Fibroblast of the aortic adventitia (primary cell): ENCODE measurements at places on chromosomes 7 and 10. TPM values are rescaled to one million over a fixed set of nuclear protein-coding genes. Genes with fewer than 3 reads are reported as not detected.
A peak's percentile ranks its signal among the peaks of the same experiment; 100 is the strongest.

- DNase-seq: no peak
Observed at GRCh38 chr10:86659721-86660453, 5.5 kb downstream of the OPN4 start.

DNA sequence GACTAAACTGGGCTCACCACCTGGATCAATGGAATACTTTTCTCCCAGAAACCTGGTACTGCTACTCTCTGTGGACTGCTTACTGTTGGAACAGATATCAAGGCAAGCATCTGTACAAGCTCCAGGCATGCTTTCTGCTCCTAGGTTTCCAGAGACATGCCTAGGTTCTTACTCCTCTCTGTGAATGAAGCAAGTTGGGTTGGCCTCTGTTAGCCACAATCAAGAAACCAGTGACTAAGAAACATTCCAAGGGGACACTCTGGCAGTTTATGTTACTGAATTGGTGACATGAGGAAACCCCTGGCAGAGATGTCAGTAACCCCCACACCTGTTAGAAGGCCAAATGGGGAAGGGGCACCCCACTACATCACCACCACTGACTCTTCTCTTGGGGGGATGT, 121.9 kb downstream of the GFRA1 start:
- DNase-seq: no peak

GRCh38 chr10:11830836-11831519, 7.8 kb downstream of the PROSER2 start:
- no peak for DNase-seq

DNA sequence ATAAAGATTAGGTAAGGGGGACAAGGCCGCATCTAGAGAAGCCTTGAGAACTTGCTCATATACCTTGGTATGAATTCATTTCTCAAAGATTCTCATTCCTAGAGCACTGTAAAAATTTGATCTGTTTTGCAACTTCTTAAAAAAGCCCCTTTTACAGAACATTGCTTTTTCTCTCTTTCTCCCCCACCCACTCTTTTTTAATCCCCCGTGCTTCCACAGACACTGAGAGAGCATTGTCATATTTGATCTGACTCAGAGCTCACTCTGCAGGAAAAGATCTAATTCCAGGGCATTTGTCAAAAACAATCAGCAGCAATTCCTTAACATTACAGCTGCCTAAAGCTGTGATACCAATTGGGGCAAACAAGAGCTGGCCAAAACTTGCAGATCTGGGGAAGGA, 92.0 kb downstream of the ARHGAP22 start:
- DNase-seq: no peak

DNA sequence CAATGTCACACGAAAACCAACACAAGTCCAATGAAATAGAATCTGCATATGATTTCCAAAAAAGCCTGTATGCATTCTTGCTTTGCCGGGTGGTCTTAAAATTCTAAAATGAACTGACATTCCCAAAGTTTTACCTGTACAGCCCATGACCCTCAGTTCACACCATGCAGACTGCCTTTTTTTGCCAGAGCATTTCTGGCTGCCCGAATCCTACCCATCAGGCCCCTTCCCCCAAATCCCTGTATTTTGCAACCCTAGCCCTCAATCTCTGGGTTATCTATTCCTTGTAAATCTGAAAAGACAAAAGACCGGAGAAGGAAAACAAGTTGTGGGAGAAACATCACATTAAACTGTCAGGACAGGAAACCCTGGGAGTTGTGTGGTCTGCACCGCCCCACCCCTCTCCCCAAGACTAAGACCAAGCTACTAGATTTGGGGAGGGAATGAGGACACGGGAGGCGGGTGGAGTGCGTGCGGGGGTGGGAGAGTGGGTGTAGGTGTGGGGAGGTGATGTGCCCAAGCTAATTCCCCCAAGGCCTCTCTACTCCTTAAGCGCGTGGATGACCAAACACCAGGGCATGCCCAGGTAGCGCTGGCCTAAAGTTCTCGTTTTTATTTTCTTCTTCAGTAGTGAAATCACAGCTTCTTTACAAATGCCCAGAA, 1.4 kb downstream of the JCAD start:
- DNase-seq: no peak

- DNase-seq: peak; percentile 24
Observed at GRCh38 chr7:151706277-151707104, 170.4 kb downstream of the PRKAG2 start.

DNA sequence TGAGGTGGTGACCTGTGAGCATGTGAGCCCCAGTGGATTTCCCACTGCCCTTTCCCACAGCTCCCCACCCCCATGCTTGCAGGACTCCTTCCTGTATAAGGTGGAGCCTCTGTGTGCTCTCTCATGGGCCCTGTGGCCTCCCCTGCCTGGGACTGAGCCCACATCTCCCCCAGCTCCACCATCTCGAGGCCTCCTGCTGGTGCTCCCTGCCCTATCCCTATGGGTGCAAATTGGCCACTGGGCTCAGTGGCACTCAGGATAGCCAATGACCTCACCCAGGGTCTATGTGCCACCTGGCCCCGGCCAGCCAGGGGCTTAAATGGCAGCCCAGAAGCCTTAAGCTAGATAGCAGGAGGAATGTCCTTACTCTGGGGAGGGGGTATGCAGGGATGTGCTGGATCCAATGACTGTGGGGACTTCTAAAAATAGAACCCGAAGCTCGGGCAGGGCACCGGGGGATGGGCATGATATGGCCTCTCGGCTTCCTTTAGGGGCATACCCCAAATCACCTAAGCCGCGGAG, 2.0 kb downstream of the LDB3 start:
- DNase-seq: no peak

The ZNF273 gene
- total RNA-seq: 1.8 and 3.7 TPM in 2 replicates

The GPR141 gene
- not detected in 2 replicates for total RNA-seq

The OR2AE1 gene
- 0.63 and 0.65 TPM in 2 replicates for total RNA-seq

The COBL gene
- not detected in 2 replicates for total RNA-seq

The SLC26A5 gene
- total RNA-seq: not detected in 2 replicates

The NPY gene
- total RNA-seq: not detected in 2 replicates

The MMP21 gene
- 0.09 TPM in 1 of 2 replicates, not detected in the other for total RNA-seq

The COL13A1 gene
- 6.0 and 10.7 TPM in 2 replicates for total RNA-seq

The VSTM4 gene
- 4.7 and 6.5 TPM in 2 replicates for total RNA-seq

The OR2A1 gene
- total RNA-seq: 0.27 TPM in 1 of 2 replicates, not detected in the other

The IL6 gene
- total RNA-seq: 3.8 and 10.2 TPM in 2 replicates

The ARHGEF5 gene
- 1.6 and 3.2 TPM in 2 replicates for total RNA-seq

The COX19 gene
- 12.5 and 15.0 TPM in 2 replicates for total RNA-seq
